ENCODE measurements at places on chromosomes 7 and 10. TPM values are rescaled to one million over a fixed set of nuclear protein-coding genes. Genes with fewer than 3 reads are reported as not detected.

Gene SAP25
- total RNA-seq = 19.5 TPM

Gene NRG3
- 0.97 TPM for total RNA-seq

Gene CHCHD3
- 40.9 TPM for total RNA-seq

Gene GLI3
- 14.7 TPM for total RNA-seq

Gene OR6V1
- not detected for total RNA-seq

Gene ITIH5
- 42.0 TPM for total RNA-seq

Gene GRK5
- 4.8 TPM for total RNA-seq

Gene AKR1C8
- not detected for total RNA-seq

Gene PUS7
- 9.6 TPM for total RNA-seq

Gene OPN4
- total RNA-seq = not detected

Gene HECW1
- total RNA-seq = 1.4 TPM

Gene MACC1
- 3.0 TPM for total RNA-seq

Gene CAV2
- 49.6 TPM for total RNA-seq

Gene AGAP9
- 9.5 TPM for total RNA-seq

Gene TAS2R41
- not detected for total RNA-seq

Gene ABCB1
- 9.2 TPM for total RNA-seq

Gene HTR5A
- total RNA-seq = not detected

Gene PRLHR
- not detected for total RNA-seq

Gene A1CF
- not detected for total RNA-seq

Gene GPR15LG
- 3.1 TPM for total RNA-seq

Gene FXYD4
- total RNA-seq = not detected

Gene GHRHR
- total RNA-seq = not detected

Gene SPDYE5
- total RNA-seq = not detected

Gene PDIA4
- total RNA-seq = 262 TPM

Measured in prostate gland (tissue), 2 donors.